ENCODE measurements at places on chromosomes 7 and 10.

- DNase-seq, result no peak
These were observed 229.1 kb upstream of the GRB10 start for GRCh38 chr7:51011710-51012350.

- no peak for DNase-seq
These were observed 146.5 kb downstream of the ARID5B start for GRCh38 chr10:62047960-62048383.

- DNase-seq, result no peak
These were observed 1.4 kb upstream of the THSD7A start for GRCh38 chr7:11833431-11833830.

- peak; percentile 38 for DNase-seq
These were observed 40.3 kb downstream of the NRCAM start for GRCh38 chr7:108415821-108416536.

DNA sequence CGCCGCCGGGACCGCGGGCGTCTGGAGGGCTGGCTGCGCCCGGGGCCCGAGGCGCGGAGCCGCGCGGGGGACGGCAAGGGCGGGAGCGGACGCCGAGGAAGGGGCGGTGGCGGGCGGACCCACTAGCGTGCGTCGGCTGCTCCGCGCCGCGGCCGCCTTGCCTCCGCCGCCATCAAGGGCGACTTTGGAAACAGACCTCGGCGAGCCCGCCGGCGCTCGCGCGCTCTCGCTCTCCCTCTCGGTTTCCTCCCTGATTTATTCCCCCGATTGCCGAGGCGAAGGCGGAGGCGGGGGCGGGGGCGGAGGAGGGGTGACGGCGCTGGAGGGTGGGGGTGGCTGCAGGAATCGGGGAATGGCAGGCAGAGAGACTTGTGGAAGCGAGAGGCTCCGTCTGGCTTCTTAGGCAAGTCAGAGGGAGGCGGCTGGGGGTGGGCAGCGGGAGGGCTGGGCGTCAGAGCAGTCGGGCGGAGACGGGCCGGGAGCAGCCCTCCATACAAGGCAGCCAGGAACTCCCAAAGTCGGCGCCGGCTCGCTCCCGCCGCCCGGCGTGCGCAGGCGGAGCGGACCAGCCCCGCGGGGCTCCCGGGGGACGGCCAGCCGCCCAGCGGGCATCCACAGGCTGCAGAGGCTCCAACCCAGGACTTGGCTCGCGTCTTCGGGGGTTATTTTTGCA is at the start of gene CACNA2D1:
Gene CACNA2D1, minus strand, starts transcription at position 231 of the 673 bp plus-strand sequence.
- DNase-seq, result peak; percentile 92

- no peak for DNase-seq
These were observed 55.1 kb downstream of the FAM53B start for GRCh38 chr10:124688889-124689670.

DNA sequence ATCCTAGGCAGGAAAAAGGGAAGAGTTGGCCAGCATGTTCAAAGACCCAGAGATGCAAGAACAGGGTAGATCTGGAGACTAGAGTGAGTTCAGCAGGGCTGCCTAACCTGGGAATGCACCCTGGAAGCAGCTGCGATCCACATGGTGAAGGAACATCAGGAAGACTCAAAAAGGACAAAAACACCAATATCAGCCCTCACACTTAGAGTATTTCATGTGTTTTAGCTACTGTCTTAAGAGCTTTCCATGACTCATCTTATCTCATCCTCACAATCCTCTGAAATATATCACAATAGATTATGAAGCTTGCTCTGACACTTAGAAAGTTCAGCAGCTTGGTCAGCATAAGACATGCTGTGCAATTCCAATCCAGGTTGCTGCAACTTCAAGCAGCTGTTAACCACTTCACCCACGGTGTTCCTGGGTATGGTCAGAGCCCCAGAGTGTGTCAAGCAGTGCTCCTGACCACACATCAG is 380.9 kb downstream of the PARD3 start:
- no peak for DNase-seq

GRCh38 chr10:103917302-103918052 is 507 bp downstream of the STN1 start:
- no peak for DNase-seq

DNA sequence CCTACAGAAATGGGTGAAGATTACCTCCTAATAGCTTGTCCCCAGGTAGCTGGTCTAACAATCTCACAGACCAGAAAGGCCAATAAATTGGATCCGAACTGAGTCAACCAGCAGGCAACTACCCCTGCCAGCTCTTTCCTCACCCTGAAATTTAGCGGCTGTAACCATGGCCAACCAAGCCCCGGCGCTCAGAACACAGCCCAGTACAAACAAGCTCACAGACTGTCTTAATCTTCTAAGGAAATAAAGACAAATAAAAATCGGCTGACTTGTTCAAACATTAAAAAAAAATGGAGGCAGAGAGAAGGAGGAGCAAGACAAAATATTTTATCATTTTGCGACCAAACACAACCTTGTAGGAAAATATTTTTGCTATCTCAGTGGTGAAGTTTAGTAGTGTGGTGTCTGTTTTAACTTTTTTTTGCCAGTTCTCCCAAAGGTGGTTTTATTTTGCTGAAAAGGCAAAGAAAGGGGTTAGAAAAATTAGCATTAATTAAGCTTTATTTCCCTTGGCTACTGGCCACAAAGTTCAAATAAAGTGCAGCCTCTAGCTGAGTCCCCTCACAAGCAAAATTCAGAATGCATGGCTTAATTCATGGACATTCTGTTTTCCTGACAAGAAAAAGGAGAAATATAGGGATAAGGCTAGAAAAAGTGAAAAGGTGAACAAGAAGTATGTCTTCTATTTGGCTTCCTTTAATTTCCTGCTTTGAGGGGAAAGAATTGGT is 313.0 kb upstream of the NPVF start:
- DNase-seq, result no peak

DNA sequence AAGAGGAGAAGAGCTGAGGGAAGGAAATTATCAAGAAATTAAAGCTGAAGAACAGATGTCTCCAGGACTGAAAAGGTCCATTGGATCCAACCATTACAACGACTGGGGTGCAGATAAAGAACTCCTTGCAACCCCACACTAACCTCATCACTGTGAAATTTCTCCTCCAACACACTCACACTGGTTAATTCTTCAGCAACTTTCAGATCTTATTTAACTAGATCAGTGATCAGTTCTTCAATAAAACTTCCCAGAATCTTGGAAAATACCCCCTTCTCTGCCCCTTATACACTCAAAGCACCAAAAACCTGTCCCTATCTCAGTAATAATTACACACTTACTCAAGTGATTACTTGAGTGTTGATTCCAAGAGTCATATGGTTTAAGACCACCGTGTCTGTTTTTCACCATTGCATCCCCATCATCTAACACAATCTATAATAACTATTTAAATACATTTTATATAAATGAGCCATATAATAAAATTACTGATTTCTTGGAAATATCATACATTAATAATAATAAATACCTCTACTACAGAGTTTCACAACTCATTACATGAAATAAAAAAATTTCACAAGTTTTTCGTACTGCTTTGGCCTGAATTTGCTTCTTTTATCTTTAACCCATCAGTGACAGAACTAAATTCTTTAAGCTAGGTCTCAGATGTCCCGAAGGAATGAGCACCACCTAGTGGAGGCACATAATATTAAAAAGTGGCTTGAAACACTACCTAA is 123.7 kb downstream of the MPP7 start:
- DNase-seq, result peak; percentile 90

GRCh38 chr7:10245406-10245805 is 728.3 kb upstream of the PHF14 start:
- no peak for DNase-seq

DNA sequence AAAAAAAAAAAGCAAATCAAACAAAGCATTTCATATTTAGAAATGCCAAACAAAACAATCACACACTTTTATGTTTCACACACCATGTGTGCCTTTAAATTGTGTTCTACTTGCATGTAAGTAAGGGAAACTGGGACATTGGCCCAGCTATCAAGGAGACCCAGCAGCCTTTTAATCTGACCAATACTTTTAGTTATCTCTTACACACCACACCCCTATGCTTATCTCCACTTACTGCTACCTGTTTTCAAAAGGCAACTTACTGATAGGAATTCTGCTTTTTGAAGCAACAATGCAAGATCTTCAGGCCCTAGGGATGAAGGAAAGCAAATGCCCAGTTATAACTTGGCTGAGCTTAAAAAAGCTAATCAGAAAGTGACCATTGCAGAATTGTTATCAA is 1244.8 kb upstream of the SORCS1 start:
- no peak for DNase-seq

DNA sequence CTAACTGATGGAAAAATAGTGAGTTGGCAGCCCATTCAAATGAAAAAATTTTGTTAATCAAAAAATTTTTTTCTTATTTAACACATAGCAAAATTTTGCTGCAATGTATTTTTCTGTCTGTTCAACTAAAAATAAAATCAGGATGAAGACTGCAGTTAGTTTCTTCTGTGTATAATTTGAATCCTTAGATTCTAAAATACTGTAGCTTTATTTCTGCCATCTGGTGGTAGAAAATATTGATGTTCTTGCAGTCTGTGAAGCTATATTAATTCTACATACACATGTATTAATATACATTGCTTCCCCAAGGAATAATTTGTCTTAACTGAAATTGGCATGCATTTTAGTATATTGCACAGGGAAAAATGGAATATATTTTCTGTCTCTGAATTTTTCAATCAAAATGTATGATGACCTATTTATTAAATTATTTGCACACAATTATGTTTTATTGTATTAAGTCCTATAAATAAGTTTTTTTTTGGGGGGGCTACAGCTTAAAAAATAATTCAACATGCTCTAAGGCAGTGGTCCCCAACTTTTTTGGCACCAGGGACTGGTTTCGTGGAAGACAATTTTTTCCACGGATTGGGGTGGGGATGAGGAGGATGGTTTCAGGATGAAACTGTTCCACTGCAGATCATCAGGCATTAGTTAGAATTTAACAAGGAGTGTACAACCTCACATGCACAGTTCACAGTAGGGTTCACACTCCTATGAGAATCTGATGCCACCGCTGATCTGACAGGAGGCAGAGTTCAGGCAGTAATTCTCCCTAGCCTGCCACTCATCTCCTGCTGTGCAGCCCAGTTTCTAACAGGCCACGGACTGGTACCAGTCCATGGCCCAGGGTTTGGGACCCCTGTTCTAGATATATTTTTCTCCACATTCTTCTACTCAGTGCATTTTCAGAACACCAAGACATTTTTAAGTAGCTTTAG is 119.4 kb downstream of the GNAT3 start:
- DNase-seq, result peak; percentile 85

GRCh38 chr10:108757946-108758345 is 1165.4 kb downstream of the XPNPEP1 start:
- DNase-seq, result no peak

DNA sequence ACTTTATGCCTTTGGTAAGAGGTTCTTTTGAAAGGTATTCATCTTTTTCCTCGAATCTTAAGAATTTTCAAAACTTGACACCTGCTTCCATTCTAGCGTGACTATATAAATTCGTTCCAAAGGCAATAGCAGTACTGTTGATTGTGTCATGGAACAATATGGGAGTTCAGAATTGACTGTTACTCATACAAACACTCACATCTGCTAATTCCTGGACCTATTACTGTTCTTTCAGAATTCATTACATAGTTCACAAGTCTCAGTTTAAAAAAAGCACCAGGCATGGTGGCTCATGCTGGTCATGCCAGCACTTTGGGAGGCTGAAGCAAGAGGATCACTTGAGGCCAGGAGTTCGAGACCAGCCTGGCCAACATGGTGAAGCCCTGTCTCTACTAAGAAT is 80.9 kb downstream of the CACNB2 start:
- no peak for DNase-seq

DNA sequence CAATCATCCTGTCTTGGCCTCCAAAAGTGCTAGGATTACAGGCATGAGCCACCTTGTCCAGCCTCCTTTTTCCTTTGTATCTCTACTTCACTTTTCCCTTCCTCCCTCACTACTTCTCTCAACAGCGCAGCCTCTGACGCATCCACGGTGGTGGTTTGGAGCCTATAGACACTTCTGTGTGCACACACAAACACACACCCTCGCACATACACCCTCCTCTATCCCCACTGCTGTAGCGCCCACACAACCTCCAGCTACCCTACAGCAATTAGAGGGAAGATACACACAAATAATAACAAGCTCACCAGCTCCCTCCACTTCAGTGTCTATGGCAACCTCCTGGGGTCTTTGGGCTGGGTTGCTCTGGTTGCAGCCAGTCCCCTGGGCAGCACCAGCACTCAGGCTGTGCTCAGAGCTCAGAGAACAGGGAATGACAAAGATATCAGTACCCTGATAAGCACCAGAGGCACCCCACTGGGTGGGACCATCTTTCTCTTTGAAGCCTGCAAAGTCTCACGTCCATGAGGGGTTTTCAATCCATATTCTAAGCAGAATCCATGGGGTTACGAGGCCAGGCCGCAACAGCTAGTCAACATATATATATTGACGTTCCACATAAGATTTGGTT is 3.3 kb upstream of the CAMK2G start:
- no peak for DNase-seq

DNA sequence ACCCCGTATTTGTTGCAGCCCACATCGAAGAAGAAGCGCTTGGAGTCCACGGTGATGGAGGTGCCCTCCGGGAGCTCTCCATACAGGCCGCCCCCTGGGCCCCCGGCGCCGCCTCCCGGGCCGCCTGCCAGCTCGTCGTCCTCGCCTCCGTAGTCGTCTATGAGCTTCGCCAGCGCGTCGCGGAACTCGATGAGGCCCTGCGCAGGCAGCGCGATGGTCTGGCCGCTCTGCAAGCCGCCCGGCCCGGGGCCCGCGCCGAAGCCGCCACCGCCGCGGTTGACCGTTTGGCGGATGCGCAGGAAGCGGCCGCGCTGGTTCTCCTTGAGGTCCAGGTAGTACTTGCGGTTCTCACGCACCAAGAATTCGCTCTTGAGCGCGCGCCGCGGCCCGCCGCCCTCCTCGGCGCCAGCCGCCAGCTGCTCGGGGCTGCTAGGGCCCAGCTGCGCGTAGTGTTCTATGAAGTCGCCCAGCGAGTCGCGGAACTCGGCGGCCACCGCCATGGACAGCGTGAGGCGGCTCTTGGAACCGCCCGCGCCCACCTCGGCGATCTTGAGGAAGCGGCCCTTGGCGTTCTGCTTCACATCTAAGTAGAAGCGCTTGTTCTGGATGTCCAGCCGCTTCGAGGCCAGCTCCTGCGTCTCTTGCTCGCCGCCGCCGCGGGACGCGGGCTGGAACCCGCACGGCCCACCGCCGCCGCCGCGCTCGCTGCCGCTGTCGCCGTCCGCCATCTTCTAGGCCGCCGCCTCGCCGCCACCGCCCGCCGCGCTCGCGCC is 523 bp downstream of the PURB start:
- DNase-seq, result no peak

DNA sequence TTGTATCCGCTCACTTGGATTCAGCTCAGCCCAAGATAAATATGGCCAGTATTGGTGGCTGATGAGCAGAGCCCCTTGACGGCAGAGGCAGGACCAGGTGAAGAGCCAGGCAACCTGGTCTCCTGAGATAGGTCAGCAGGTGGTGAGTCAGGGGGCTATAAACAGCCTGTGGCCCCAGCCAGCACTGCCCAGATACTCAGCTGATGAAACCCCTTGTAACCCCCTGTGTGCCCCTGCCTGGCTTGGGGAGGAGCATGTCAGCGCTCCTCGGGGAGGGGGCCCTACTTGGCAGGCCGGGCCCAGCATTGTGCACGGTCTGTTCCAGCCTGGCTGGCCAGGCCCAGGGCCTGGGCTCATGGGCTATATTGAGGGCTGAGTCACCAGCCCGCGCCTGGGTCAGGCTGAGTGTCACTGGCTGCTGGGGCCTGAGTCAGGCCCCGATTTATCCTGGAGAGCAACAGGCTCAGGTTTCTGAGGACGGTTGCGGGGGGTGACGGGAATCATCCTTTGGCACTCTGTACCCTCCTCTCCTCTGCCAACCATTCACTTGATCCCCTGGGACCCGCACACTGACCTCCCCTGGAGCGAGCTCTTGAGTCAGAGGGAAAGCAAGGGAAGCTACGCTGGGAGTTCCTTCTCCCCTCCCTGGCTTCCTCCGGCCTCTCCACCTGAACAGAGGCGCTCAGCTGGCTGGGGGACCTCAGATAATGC is 2.8 kb upstream of the FLNC start:
- no peak for DNase-seq

Measured in spinal cord (tissue), 10 donors.